Sigmoid colon (tissue), 7 donors: ENCODE measurements at places on chromosomes 2 and 18. TPM values are rescaled to one million over a fixed set of nuclear protein-coding genes. Genes with fewer than 3 reads are reported as not detected.

GRCh38 chr2:218988650-218989049, 3.7 kb upstream of the FEV start:
- peaks cover 23% of the 10 kb centered on the region for H3K4me1 ChIP-seq
- peak; percentile 33 for DNase-seq
- no peak overlapping the region for H3K27ac ChIP-seq
- no peaks in the 10 kb centered on the region for H3K36me3 ChIP-seq
- no peak overlapping the region for H3K4me3 ChIP-seq

DNA sequence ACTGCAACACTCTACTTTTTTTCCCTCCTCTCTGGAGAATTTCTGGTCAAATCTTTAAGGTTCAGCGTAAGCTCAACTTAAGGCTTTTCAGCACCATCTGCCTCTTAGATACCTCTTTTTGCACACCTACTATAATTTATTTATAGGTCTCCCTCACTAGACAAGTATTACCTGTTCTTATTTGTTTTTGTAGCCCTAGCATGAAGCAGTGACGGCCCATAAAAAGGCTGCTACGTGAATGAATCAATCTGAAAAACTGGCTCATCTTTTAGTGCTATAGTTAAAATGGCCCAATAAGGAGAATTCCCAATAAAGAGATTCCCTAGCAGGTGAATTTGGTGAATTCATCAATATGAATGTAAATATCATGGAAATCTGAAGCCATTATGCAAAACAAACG, 6.5 kb downstream of the RNF149 start:
- no peak overlapping the region for H3K27ac ChIP-seq
- no peak overlapping the region for H3K4me3 ChIP-seq
- no peaks in the 10 kb centered on the region for H3K36me3 ChIP-seq
- no peak for DNase-seq
- peaks cover 69% of the 10 kb centered on the region for H3K4me1 ChIP-seq
- H3K27me3 ChIP-seq: no peaks in the 10 kb centered on the region

DNA sequence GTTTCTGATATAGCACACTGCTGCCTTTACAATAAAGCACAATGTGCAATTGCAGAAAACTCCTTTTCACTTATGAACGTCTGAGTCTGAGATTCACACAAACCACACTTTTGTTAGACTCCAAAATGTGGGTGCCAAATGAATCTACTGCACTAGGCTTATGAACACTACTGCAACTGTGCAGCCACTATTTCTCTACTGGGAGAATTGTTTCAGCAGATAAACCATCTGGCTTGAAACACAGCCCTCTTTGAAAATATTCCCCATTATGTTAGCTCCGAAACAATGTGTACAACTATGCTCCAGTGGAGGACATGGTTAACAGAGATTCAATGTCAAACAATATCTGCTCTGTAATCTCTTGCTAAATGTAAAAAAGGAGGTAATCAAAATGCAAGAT, 188.7 kb upstream of the ZEB2 start:
- H3K4me3 ChIP-seq: no peak overlapping the region
- H3K27me3 ChIP-seq: no peaks in the 10 kb centered on the region
- H3K36me3 ChIP-seq: no peaks in the 10 kb centered on the region
- H3K27ac ChIP-seq: peak overlapping the region; percentile 9
- DNase-seq: no peak

DNA sequence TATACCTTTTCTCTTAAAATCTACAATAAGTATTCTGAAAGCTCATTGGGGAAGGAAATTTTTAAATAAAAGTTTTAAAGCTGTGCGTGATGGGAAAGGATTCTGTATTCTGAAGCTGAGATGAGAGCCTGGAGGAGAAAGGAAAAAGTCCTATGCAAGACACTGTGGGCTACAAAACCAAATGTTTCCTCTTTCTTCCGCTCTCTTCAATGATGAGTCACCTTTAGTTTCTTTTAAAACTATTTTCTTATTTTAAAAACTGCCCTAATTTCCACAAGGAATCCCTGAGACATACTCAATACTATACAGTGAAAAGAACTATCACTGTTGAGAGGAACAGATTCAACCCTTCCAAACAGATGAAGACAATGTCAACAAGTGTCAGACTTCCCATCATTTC, 87.4 kb downstream of the INO80D start:
- H3K4me1 ChIP-seq: no peaks in the 10 kb centered on the region
- no peaks in the 10 kb centered on the region for H3K36me3 ChIP-seq
- no peak overlapping the region for H3K27ac ChIP-seq
- H3K4me3 ChIP-seq: no peak overlapping the region
- no peaks in the 10 kb centered on the region for H3K27me3 ChIP-seq

DNA sequence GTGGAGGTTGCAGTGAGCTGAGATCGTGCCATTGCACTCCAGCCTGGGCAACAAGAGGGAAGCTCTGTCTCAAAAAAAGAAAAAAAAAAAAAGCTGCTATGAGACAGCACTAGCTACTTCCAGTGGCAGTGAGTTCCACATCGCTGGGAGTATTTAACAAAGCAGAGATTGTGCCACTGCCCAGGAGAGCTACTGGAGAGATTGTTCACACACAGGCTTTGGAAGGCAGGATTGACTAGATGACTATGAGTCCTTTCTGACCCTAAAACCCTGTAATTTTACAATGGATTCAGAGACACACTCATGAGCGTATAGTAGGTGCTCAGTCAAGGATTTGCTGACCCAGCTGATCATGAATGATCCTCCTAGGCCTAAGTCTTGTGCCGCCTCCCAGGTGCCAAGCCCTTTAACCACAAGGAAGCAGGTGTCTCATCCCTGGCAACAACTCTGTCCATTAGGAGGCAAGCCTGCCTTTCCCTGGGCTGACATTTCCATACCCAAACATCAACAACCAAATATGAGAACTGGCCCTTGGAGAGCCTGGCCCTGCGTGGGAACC, 45.0 kb upstream of the ODC1 start:
- no peaks in the 10 kb centered on the region for H3K36me3 ChIP-seq
- no peak for DNase-seq
- H3K27me3 ChIP-seq: no peaks in the 10 kb centered on the region
- H3K4me3 ChIP-seq: no peak overlapping the region

Gene RDH14
- 37.5 TPM for total RNA-seq

Gene UGT1A10
- not detected for total RNA-seq

DNA sequence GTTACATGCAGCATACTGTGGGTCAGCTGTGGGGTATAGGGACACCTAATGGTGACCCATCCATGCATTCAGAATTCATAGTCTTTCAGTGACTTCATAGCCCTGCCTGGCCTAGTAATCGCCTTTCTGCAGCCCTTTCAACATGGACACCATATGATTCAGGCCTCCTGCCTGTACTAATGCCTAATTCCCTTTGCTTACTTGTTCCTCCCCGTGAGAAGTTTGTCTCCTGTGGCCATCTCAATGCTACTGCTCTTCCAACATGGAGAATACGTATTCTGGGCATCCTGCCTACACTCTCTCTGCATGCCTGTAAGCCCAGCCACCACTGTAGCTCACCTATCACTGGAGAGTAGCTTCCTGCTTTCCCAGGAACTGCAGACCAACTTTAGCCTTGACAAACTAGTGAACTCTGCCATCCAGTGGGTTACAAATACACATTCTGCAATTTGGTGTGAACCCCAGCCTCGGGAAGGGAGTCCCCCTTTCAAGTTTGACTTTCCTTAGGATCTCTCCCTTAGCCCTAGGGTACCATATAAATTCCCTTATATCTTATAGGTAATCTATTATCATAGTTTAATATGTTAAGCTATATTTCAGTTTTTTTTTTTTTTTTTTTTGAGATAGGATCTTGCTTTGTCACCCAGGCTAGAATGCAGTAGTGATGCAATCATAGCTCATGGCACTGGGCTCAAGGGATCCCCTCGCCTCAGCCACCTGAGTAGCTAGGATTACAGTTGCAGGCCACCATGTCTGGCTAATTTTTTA, 22.3 kb downstream of the M1AP start:
- no peak overlapping the region for H3K27ac ChIP-seq
- H3K4me1 ChIP-seq: no peaks in the 10 kb centered on the region
- H3K4me3 ChIP-seq: no peak overlapping the region
- DNase-seq: no peak
- no peaks in the 10 kb centered on the region for H3K36me3 ChIP-seq
- no peaks in the 10 kb centered on the region for H3K27me3 ChIP-seq

DNA sequence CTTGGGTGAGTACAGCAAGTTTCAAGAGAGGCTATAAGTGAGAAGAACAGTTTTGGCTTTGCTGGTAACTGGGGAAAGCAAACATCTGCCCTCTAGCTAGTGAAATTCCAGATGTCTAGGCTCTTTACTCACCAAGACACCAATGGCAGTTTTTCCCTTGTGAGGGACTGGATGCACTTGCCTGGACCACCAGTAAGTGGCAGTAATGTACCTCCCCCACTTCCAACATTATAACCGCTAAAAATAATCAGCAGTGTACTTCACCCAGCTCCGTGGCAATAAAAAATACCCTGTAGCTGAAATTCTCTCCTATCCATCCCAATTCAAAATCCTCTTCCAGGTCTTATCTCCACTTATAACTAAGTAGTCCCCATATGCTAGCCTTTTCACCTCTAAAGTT, 383.9 kb downstream of the ARHGAP15 start:
- no peak overlapping the region for H3K4me3 ChIP-seq
- no peaks in the 10 kb centered on the region for H3K36me3 ChIP-seq
- DNase-seq: no peak
- H3K27ac ChIP-seq: no peak overlapping the region
- no peaks in the 10 kb centered on the region for H3K4me1 ChIP-seq
- H3K27me3 ChIP-seq: no peaks in the 10 kb centered on the region

GRCh38 chr2:164515030-164515429, 106.3 kb downstream of the GRB14 start:
- no peaks in the 10 kb centered on the region for H3K36me3 ChIP-seq
- H3K4me3 ChIP-seq: no peak overlapping the region
- H3K27ac ChIP-seq: no peak overlapping the region
- DNase-seq: no peak

Gene PTPRN
- 8.0 TPM for total RNA-seq

DNA sequence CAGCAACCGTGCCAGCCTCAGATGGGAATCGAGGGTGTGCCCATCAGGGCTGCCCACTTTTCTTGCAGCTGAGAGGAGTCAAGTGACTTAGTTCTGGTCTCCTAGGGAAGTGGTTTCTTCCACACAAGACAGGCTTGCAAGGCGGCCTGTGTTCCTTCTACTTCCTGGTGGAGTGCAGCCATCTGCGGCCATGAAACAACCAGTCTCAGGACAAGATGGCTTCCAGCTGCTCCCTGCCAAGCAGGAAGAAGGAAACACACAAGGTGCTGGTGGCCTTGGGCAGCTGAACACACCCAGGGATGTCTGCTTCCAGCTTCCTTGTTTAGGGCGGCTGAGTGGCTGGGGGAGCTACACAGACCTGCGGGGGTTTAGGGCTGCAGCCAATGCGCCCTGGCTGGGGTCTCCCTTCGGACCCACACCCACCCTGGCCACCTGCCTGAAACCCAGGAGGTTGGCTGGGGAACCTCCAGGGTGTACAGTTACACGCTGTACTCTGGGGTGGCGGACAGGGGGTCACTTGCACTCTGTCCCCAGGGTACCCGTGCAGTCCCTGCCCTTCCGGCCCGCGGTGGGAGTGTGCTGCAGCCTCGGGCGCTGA, 34.7 kb downstream of the PTPN18 start:
- H3K27me3 ChIP-seq: no peaks in the 10 kb centered on the region
- H3K36me3 ChIP-seq: no peaks in the 10 kb centered on the region
- peaks cover 20% of the 10 kb centered on the region for H3K4me1 ChIP-seq
- peak; percentile 72 for DNase-seq
- peak overlapping the region; percentile 69 for H3K4me3 ChIP-seq

DNA sequence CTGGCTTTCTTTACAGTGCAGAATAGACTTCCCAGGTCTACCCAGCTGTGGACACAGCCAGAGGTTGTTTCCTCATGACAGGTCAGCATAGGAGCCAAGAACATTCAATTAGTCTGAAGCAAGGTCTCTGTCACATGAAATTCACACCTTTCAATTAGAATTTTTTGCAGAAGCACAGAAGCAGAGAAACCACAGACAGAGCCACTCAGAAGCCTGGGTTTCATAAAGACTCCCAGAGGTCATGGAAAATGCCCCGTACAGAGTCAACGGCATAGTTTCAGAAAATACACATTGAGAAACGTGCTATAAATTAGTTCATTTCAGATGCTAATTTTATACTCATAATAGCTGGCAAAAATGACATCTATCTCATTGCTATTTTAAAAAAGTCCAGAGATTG, 87.0 kb upstream of the TMEM200C start:
- no peaks in the 10 kb centered on the region for H3K4me1 ChIP-seq
- no peak overlapping the region for H3K4me3 ChIP-seq
- DNase-seq: no peak
- no peaks in the 10 kb centered on the region for H3K27me3 ChIP-seq
- H3K27ac ChIP-seq: no peak overlapping the region
- no peaks in the 10 kb centered on the region for H3K36me3 ChIP-seq

- no peaks in the 10 kb centered on the region for H3K4me1 ChIP-seq
- no peak overlapping the region for H3K27ac ChIP-seq
- no peak overlapping the region for H3K4me3 ChIP-seq
- peaks cover 21% of the 10 kb centered on the region for H3K36me3 ChIP-seq
- no peak for DNase-seq
These were observed 5.9 kb upstream of the CNNM3 start for GRCh38 chr2:96809951-96810782.

DNA sequence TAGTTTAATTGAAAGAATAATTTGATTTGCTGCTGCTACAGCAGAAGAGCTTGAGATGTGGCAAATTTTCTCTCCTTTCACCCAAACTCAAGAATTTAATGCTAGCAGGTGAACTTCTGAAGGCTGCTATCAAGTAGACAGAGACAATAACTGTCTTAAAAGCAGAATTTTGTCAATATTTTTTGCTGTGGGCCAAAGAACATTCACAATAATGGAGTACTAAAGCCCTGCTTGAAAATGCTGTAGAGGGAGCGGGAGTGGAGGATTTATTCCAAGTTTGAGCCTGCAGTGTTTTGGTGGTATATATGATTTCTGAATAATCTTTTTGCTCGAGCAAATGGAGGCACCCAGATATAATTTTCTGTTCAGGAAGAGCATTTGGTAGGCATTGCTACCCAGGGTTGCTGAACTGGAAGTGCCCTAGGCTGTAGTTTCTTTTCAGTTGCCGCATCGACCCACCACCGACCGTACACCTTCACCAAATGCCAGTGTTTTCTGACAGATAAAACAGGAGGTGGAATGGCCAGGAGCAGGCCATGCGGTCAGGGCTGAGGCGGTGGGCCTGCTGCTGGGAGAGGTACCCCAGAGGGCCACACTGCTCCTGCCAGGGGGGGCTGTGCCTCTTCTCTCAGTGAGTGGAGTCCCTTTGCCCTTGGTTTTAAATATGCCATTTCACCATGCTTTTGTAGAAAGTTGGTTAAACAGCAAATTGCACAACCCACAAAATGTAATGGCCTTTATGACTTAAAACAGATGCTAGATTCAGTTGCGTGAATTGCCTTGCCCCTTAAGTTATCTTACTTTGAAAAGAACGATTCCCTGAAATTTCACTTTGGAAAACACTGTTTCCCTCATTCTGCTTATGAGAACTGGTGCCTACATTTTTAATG, 36.4 kb downstream of the TSHZ1 start:
- H3K27me3 ChIP-seq: no peaks in the 10 kb centered on the region
- peak overlapping the region; percentile 83 for H3K27ac ChIP-seq
- H3K36me3 ChIP-seq: no peaks in the 10 kb centered on the region

- no peak overlapping the region for H3K27ac ChIP-seq
- no peak overlapping the region for H3K4me3 ChIP-seq
- H3K27me3 ChIP-seq: no peaks in the 10 kb centered on the region
- DNase-seq: no peak
- H3K4me1 ChIP-seq: peaks cover 21% of the 10 kb centered on the region
These were observed 20.0 kb downstream of the ST3GAL5 start for GRCh38 chr2:85868822-85869221.

GRCh38 chr2:12284487-12284886, 432.2 kb upstream of the TRIB2 start:
- H3K4me1 ChIP-seq: peaks cover 23% of the 10 kb centered on the region
- H3K4me3 ChIP-seq: no peak overlapping the region
- no peaks in the 10 kb centered on the region for H3K27me3 ChIP-seq
- no peak overlapping the region for H3K27ac ChIP-seq
- no peak for DNase-seq
